HT-29 (cell line): ENCODE measurements at places on chromosomes 4 and X. TPM values are rescaled to one million over a fixed set of nuclear protein-coding genes. Genes with fewer than 3 reads are reported as not detected.

DNA sequence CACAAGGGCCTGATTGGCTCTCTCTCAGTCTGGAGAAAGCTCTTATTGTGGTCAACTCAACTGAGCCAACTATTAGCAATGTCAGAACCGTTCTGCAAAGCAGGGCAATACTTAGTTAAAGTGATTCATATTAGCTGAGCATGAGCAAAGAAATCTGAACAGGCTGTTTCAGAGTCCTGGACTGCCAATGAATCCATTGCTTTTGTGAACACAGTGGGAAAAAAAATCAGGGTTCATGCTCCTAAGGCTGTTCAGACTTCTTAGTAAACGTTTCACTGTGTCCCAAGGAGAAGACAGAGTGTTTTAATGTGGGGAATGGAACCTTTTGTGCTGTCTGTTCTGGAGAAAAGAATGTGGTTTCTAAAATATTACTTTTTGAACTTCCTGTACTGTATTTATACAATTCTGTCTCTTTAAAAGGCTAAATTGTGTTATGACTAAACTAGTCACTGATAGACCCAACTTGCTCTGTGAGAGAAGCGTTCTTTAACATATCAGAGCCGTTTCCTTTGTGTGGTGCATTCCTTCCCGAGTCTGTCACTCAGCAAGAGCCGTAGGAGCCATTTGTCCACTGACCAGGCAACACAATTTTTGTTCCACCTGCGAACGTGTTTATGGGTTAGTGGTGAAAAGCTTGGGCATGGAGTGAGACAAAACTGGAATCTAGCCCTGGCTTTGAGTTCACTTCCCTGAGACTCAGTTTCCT is 366.1 kb downstream of the FBXO8 start:
- no peak for DNase-seq

DNA sequence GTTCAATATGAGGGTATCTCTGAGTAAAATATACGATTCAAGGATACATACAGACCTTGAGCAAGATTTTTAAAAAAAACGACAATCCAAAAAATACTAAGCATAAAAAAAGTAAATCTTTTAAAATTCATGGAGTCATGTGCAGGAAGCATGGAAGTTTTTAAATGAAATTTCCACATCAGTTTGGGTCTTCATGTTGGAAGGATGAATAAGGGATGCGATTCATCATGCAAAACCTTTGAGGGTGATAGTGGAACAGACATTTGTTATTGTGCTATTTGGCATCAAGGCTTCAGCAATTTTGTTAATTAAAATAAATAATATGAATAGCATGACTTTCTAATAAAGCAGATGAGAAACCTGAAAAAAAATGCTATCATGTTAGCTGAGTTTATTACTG is 815.0 kb upstream of the PCDH10 start:
- DNase-seq: no peak

DNA sequence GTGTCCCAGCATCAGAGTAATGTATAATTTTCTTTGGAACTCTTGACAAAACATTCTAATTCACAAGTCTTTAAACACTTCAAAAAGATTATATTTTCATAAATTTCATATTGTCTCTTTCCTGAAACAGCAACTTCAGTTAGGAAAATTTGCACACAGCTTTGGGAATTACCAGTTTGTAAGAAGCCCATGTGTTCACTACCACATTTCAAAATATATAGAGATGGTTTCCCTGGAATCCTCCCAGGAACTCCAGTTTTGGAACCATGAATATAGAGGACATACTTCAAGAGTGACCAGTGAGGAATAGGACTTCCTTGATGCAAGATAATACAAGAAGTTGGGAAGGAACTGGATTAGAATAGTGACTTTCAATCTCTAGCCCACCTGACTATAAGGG is 28.7 kb upstream of the HPGDS start:
- DNase-seq: no peak

DNA sequence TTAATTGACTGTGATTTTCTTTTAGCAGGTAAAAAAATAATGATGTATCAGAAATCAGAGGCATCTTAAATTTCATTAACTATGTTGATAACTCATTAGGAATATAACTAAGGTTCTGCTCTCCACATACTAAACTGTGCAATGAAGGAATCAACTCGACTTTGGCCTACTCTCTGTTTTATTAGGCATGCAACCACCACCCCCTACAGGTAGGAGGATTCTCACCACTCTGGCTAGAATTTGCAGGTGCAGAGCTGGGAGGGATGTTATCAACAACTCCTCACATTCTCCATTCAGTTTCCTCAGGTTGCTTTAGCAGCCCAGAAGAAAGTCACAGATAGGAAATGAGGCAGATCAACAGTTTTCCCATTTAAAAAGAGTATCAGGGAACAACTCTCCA is 160.1 kb downstream of the COX18 start:
- DNase-seq: peak; percentile 49

DNA sequence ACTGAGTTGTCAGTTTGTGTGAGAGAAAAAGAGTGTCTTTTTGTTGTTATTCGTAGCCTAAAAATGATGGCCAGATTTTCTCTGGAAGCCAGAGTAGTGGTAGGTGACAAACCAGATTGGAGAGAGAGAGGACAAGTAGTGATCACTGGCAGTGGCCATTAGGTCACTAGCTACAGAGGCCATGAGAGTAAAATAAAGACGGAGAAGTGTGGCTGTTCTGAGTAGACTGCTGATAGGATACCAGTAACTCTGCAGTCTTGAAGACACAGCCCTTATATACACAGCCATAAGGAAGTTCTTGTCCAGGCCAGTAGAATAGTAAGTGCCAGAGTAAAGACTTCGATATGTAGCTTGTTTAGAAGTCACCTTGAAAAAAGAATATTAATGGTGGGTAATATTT is 7.7 kb downstream of the SLC30A9 start:
- DNase-seq: no peak

- no peak for DNase-seq
Measured at GRCh38 chrX:21993265-21993664, 38.9 kb upstream of the PHEX start.

DNA sequence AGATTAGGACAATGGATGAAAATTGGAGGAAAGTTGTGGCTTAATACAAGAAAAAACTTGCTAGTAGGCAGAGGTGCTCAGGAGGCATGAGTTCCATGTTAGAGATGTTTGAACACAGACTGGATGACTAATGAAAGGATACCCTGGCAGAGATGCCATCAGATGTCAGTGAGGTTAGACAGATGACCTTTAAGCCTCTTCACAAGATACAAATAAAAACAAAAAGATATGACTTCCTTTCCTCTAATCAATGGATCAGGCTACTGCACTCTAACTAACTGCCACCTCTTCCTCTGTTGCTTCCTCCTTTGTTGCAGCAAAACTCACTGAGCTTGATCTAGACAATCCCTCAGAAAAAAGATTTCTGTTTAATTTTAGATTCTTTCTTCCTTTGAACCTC is 14.7 kb downstream of the STAP1 start:
- no peak for DNase-seq

Gene XG
- total RNA-seq: not detected in 2 replicates

GRCh38 chr4:4857809-4858508 is 1.5 kb upstream of the MSX1 start:
- no peak for DNase-seq

Gene GUCY1A1
- 0.21 and 0.61 TPM in 2 replicates for total RNA-seq

GRCh38 chrX:126550816-126551215 is 1.8 kb downstream of the DCAF12L1 start:
- no peak for DNase-seq

Gene SUPT20HL1
- not detected in 2 replicates for total RNA-seq

DNA sequence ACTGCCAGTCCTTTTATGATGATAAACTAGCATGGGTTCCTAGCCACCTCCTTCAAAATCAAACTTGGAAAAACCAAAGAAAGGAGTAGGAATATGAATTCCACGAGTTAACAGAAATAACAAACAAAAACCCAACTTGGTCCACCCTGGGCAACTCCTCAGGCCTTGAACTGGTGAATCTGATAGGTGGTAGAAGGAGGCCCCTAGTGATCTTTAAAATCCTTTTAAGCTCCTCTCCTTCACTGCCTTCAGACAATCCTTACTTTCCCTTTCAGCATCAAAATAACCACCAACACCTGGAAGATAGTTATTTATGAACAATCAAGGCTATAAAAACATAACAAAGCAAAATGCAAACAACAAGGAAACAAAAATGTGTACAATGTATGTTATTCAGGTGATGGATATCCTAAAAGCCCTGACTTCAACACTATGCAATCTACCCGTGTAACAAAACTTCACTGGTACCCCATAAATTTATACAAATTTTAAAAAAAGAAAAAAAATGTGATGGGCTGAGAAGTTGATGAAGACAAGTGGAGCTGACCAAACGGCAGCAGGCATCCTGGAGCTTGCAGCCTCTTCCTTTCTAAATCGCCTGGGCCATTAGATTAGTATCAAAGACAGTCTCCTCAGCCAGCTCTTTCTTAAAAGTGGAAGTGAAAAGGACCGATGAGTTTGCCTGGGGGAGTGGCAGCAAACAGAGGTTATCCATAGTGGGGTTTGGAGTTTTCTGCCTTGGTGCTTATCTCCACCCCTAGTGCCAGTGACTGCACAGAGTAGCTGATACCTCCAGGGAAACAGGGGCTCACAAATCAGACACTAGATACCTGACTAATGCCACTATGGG is 179.6 kb downstream of the TMA16 start:
- no peak for DNase-seq

Gene GLRA2
- total RNA-seq: not detected in 2 replicates

GRCh38 chr4:151992332-151993154 is 231.7 kb upstream of the GATB start:
- DNase-seq: no peak

DNA sequence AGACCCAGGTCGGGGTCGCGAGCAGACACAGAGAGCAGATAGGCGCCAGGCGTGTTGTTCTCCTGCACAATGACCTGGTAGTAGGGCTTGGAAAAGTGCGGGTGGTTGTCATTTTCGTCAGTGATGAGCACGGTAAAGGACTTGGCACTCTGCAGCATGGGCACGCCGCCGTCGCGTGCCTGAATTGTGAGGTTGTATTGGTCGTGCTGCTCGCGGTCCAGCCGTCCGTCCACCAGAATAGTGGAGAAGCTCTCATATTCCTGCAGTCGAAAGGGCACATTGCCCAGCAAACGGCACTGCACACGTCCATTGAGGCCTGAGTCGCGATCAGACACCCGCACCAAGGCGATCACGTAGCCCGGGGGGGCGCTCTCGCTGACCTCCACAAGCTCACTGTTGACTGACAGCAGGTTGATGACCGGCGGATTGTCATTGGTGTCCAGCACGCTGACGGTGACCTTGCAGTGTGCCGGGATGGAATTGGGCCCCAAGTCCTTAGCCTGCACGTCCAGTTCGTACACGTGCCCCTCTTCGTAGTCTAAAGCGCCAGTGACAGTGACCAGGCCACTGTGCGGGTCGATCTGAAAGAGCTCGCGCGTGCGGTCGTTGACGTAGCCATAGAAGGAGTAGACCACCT is 2.8 kb downstream of the PCDH19 start:
- DNase-seq: no peak

GRCh38 chr4:106981431-106981830 is 54.7 kb downstream of the DKK2 start:
- no peak for DNase-seq

GRCh38 chrX:103562801-103563200 is 22.5 kb upstream of the TCEAL4 start:
- no peak for DNase-seq

Gene PRKG2
- total RNA-seq: 0.52 and 0.76 TPM in 2 replicates

DNA sequence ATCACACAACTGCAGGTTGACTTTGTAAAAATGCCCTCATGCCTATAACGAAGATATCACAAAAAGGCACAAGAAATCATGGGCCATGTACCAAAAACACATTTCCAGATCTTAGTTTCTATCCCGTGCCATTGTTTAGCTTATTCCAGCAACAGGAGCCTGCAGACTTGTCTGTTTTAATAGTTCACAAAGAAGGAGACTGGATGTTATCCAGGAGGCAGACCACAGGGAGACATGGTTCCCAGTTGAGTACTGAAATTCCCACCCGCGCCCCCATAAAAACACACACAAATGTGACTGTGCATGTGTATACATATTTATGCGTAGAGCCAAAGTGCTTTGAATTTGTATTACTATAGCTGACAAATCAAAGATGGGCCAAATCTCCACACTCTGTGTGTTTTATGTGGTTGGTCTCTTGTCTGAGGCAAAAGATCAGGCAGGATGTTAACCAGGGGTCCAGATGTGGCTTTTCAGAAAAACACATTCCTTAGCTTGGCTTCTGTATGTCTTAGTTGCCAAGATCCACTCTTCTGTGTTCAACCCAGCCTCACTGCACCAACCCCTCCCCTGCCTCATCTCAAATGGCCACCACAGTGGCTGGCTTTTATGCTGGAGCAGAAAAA is 469.2 kb upstream of the DIPK2B start:
- no peak for DNase-seq

- no peak for DNase-seq
Measured at GRCh38 chr4:173181848-173182247, 13.2 kb downstream of the GALNT7 start.

Gene EPHA5
- total RNA-seq: not detected in 2 replicates

Gene MAP7D2
- 0.03 TPM in 1 of 2 replicates, not detected in the other for total RNA-seq

Gene TRIM2
- total RNA-seq: 58.5 and 64.8 TPM in 2 replicates

- peak; percentile 41 for DNase-seq
Measured at GRCh38 chr4:68904786-68905185, 46.8 kb downstream of the UGT2A3 start.

Gene PRR32
- total RNA-seq: not detected in 2 replicates

- DNase-seq: no peak
Measured at GRCh38 chrX:13180807-13181206, 136.4 kb upstream of the FAM9C start.

GRCh38 chrX:16386126-16386525 is 218.8 kb downstream of the MAGEB17 start:
- DNase-seq: no peak

- no peak for DNase-seq
Measured at GRCh38 chrX:24846550-24847150, 152.9 kb downstream of the POLA1 start.

- no peak for DNase-seq
Measured at GRCh38 chr4:14701896-14702295, 300.4 kb upstream of the CPEB2 start.
